Esophagus muscularis mucosa (tissue), 4 donors: ENCODE measurements at places on chromosomes 2 and 18. TPM values are rescaled to one million over a fixed set of nuclear protein-coding genes. Genes with fewer than 3 reads are reported as not detected.

TACR1 gene
- 6.5 TPM for total RNA-seq

ANKRD53 gene
- under 0.01 TPM for total RNA-seq

TANC1 gene
- 52.7 TPM for total RNA-seq

CD207 gene
- total RNA-seq, result 0.26 TPM

SH3BP4 gene
- 63.1 TPM for total RNA-seq

KLHL30 gene
- total RNA-seq, result 2.2 TPM

SERPINB2 gene
- total RNA-seq, result not detected

LRATD1 gene
- total RNA-seq, result 5.6 TPM

MC5R gene
- not detected for total RNA-seq
